ENCODE measurements at places on chromosomes 12 and 14. TPM values are rescaled to one million over a fixed set of nuclear protein-coding genes. Genes with fewer than 3 reads are reported as not detected.

Gene PLEKHD1
- total RNA-seq = not detected

Gene GUCY2C
- not detected for total RNA-seq

Gene ARF6
- 48.2 TPM for total RNA-seq

Gene DAO
- not detected for total RNA-seq
